Calu3 (cell line): ENCODE measurements at places on chromosomes 16 and 17. TPM values are rescaled to one million over a fixed set of nuclear protein-coding genes. Genes with fewer than 3 reads are reported as not detected.
A peak's percentile ranks its signal among the peaks of the same experiment; 100 is the strongest.

DNA sequence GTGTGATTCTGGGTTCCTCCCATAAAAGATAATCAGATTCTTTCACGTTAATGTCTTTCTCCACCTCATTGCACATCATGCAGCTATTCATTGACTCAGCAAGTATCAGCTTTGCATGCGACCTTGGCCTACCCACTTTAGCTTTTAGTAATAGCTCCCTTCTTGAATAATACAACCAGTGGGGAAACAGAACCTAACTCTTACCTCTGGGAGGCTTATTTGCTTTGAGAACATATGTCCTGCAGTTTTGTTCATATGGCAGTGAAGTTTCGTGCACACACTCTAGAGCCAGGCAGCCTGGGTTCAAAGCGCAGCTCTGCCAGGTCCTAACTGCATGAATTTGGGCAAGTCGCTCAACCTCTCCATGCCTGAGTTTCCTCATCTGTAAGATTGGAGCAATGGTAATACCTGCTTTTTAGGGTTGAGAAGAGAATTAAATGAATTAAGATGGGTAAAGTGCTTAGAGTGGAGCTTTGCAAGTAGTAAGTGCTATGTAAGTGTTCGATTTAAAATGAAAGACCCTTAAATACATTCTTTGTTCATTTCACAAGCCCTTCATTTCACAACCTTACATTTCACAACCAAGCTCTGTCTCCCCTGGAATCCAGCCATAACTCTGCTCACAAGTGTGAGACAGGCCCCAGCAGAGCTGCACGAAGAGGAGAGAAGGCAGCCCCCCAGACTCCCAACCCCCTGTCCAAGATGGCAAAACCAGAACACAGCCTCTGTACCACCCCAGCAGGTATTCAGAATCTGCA, 29.3 kb downstream of the MAPT start:
- DNase-seq, result no peak

The VPS9D1 gene
- 26.7 and 28.2 TPM in 2 replicates for total RNA-seq

GRCh38 chr16:83847371-83848225, 39.8 kb downstream of the HSBP1 start:
- DNase-seq, result no peak

DNA sequence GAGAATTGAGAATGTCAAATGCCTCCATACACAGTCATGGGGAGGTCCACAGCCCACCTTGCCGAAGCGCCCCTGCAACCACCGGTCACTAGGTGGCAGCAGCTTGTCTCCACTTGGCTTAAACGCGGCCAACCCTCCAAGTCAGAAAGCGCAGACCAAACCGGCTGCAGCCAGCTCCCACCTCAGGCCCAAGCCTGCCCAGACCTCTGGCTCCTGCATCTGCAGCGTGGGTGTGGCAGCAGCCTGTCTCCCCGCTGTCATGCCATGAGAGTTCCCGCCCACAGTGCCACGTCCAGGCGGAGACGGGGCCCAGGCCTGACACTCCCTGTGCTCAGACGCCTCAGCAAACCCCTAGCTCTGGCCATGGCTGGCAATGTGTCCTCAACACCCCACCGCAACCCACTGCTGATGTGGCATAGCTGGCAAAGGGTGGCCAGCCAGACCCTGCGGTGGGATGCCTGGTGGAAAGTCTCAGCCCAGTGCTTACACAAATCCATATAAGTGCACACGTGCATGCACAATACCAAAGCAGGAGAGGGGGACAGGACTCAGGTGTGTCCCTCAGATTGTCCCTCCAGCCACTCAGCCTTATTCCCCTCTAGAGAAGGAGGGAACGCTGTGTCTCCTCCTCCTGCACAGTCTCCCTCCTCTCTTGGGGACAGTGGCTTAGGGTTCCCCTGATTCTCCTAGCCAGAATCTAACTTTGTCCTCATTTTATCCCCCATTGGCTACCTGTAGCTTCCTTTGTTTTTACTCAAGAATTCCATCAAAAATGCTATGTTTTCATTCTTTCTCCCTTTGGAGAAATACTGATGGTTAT, 10.9 kb downstream of the COPZ2 start:
- DNase-seq, result peak; percentile 93

DNA sequence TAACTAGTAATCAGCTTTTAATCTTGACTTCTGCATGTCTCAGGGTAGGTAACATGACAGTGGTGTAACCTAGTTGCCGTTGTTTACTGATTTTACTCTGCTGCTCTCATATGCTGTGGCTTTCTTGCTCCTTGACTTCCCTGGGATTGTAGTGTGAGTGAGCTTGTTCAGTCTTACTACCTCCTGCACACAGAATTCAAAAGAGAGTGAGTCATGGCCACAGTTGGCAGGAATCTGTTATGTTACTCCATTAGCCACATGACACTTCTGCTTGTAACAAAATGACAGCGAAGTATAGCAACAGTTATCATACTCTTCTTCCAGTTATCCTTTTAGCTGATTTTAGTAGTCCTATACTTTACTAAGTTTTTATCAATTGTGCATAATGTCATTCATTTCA, 18.8 kb downstream of the TNRC6A start:
- DNase-seq, result peak; percentile 25

GRCh38 chr17:83008186-83008510, 71.3 kb upstream of the METRNL start:
- DNase-seq, result no peak

DNA sequence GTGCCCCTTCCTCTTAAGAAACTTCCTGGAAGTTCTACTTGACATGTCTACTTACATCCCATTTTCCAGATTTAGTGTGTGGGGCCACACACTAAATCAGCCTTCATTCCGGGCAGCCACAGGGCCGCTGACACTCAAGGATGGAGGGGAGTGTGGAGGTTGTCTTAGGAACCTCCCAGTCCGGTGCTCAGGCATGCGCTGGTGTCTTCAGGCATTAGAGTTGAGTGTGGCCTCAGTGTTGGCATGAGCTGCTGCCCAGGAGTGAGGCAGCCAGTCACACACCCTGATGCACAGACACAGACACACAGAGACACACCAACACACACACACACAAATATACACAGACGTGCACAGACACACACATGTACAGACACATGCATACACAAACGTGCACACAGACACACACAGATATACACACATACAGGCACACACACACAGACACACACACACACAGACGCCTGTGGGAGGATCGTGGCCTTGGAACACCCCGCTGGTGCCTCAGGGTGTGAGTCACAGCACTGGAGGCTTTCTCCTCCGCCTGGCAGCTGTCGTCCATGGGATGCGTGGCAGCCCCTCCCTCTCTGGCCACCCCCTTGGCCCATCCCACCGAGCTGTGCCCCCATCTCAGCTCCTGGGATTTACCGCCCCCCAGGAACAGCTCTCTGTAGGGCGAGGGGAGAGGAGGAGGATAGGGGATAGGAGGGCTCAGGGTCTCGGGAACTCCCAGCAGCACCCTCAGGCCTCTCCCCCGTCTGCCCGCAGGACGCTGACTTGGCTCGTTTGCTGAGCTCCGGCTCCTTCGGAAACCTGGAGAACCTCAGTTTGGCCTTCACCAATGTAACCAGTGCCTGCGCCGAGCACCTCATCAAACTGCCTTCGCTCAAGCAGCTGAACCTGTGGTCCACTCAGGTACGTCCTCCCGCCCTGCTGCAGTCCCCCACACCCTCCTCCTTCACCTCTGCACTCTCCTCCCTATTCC, 75.6 kb upstream of the PLCG2 start:
- DNase-seq, result no peak

DNA sequence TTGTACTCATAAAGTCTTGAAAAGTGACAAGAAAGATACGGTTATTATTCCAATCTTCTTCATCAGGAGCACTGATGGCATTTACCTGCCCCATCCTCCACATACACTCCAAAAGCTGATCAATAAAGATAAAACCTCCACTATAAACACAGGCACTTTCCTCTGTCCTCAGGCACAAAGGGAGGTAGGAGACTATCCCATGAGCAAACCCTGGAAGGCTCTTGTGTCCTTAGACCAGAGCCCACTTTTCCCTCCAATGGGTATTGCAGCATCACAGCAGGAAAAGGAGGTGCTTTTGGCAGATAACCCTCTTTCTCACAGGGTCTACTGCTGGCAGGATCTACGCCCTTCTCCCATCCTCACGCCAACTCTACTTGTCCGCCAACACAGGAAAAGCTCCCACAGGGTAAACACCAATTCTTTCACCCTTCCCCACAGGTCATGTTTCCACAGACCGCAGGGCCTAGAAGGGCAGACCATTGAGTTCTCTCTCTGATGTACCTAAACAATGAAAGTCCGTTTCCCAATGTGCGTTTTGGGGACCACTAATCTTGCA, 28.7 kb downstream of the NXPH3 start:
- DNase-seq, result no peak

GRCh38 chr17:20313306-20313705, 154.0 kb downstream of the LGALS9B start:
- DNase-seq, result no peak

DNA sequence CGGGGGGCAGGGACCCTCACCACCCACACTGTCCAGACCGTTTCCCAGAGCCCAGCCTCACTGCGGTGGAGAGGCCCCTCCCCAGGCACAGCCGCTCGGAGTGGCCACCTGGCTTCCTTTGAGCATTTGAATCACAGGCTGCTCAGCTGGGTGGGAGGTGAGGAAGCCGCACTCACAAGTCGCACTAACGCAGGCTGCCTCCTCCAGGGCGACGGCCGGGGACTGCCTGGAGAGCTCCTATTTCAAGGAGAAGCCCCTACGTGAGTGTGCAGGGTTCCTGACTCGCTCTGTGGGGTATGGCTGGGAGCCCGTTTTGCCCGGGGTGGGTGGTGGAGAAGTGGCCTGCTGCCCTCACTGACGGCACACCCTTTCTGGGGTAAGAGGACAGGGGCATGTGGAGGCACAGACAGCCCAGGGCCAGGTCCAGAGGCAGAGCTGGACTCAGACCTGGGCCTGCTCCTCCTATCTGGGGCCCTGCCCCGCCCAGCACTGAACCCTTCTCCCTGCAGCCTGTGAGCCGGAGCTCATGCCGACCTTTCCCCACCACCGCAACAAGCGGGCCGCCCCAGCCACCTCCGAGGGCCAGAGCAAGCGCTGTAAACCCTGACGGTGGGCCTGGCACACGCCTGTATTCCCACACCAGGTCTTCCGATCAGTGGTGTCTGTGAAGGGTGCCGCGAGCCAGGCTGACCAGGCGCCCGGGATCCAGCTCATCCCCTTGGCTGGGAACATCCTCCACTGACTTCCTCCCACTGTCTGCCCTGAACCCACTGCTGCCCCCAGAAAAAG, 6.2 kb downstream of the SPATA2L start:
- no peak for DNase-seq

DNA sequence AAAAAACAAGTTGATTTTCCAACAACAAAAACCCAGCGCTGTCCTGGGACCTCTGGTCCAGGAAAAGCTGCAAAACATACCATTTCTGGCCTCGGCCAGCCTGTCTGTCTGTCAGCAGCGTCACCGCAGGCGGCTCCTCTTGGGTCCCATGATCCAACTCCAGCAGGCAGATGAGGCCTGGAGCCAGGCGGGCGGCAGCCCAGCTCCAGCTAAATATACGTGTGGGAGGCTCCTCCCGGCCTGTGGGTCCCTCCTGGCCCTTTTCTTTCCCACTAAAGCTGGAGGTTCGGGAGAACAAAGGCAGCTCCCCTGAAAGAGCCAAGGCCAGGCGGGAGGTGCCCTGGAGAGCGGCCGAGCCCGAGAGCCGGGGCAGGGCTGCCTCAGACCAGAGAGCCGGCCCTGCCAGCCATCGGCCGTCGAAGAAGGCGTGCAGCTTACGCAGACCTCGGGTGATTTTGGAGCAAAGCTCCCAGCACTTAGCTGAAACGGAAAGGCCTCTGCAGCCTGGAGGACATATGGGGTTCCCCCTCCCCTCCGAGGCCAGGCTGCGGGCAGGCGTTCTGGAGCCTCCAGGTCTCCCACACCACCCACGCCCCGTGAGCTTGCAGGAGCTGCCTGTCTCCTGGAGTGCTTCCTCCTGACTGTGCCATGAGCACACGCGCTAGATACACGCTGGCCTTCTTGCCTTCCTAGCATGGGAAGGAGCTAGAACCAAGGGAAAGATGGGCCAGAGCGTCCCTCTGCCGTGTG, 19.9 kb upstream of the JPH3 start:
- DNase-seq, result peak; percentile 20

GRCh38 chr17:72120642-72121163, at the start of gene SOX9:
Gene SOX9, plus strand, starts transcription at chr17:72121020. Its CDS starts 372 bp downstream, at chr17:72121392.
- DNase-seq, result peak; percentile 94

The NPW gene
- 1.5 and 4.2 TPM in 2 replicates for total RNA-seq
